Mammary microvascular endothelial cell (primary cell): ENCODE measurements at places on chromosomes 5 and 9. TPM values are rescaled to one million over a fixed set of nuclear protein-coding genes. Genes with fewer than 3 reads are reported as not detected.

ROPN1L gene
- total RNA-seq: 1.4 and 2.5 TPM in 2 replicates

AIF1L gene
- 18.6 and 19.2 TPM in 2 replicates for total RNA-seq

MINAR2 gene
- not detected in 2 replicates for total RNA-seq

OR1N1 gene
- not detected in 2 replicates for total RNA-seq

RNF224 gene
- not detected in 2 replicates for total RNA-seq
